ENCODE measurements at places on chromosomes 4 and X.
A peak's percentile ranks its signal among the peaks of the same experiment; 100 is the strongest.

DNA sequence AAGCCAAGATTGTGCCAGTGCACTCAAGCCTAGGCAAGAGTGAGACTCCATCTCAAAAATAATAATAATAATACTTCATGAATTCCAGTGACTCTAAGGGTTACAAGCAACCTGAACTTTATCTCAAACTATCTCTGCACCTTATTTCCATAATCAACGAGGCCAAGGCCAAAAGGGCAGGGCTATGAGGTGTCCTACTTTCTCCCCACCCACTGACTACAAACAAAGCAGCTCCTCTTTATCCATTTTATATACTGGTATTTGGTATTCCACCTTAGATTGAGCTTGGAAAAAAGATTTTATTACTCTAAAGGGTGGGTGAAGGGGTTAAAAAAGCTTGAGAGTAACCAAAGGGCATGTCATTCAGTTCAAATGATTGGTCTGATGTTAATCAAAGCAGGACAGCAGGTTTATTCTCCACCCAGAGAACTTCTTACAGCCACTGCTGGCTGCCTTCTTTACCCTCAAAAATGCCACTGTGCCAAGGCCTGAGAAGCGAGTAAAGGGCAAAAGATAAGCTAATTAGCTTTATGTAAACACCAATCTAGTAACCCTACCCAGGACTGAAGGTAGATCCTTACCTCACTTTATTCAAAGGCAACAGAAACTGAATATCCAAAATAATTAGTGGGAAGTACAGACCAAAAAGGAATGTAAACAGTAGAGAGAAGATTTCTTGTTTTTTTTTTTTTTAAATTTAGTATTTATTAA is 28.2 kb downstream of the APOO start:
- no peak overlapping the region for H3K27ac ChIP-seq
- no peaks in the 10 kb centered on the region for H3K4me1 ChIP-seq
- H3K27me3 ChIP-seq = no peaks in the 10 kb centered on the region
- no peak overlapping the region for H3K4me3 ChIP-seq
- H3K36me3 ChIP-seq = no peaks in the 10 kb centered on the region
- no peak for DNase-seq

DNA sequence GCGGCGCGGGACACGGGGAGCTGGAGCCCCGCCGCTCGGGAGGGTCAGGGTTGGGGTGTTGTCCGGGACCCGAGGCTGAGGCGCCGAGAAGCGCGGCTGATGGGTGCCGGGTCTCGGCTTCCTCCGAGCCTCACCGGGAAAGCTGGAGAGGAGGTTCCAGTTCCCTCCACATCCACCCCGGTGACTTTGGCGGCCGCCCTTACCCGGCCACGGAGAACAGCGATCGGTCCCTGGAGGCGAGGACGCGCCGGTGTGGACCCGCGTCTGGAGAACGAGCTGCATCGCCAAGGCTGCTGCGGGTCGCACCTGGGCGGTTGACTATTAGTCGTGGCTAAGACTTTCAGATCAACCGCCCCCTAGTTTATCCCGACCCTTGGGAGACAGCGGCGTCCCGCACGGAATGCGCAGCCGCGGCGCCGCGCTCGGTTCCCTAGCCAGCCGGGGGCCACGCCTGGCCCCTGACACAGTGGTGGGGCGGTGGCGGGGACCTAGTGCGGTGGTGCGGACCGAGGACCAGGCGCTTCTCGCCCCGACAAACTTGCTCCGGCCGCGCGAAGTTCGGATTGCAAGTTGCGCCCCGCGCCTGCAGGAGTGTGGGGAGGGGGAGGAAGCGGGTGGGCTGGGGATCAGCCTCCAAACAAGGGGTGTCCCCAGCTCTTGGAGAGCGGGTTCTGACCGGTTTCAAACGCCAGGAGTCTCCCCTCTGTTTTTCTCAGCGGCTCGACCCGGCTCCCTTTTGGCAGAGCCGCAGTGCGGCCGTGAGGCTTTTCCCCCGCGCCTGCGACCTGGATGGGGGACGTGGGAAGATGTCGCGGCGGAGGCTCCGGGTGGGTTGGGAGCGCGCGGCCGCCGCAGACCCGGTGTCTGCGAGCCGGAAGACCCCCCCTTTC is 568 bp downstream of the FHDC1 start:
- H3K27me3 ChIP-seq = peaks cover 19% of the 10 kb centered on the region
- peak overlapping the region; percentile 39 for H3K4me3 ChIP-seq
- peak overlapping the region; percentile 16 for H3K27ac ChIP-seq
- DNase-seq = no peak

- H3K27ac ChIP-seq = no peak overlapping the region
- no peaks in the 10 kb centered on the region for H3K4me1 ChIP-seq
- DNase-seq = no peak
- H3K36me3 ChIP-seq = no peaks in the 10 kb centered on the region
- no peak overlapping the region for H3K4me3 ChIP-seq
Observed at GRCh38 chr4:16745009-16745635, 153.3 kb downstream of the LDB2 start.

DNA sequence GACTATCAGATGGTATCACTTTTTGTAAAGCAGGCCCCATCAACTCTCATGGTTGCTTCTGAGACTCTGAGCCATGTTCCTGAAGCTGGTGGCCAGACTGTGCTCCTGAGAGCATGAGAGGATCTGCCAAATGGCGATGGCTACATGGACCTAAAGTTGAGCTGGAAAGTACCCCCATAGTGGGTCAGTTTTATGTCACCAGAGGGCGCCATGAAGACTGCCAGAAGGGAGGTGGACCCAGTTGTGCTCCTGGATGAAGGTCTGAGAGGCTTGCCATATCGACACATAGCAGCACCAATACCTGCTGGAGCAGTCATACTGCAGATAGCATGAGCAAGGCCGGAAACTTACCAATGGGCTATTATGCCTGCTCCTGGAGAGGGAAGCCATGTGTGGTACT is 105.7 kb downstream of the SLITRK2 start:
- H3K4me3 ChIP-seq = no peak overlapping the region
- H3K27me3 ChIP-seq = no peaks in the 10 kb centered on the region
- DNase-seq = no peak
- H3K27ac ChIP-seq = no peak overlapping the region

DNA sequence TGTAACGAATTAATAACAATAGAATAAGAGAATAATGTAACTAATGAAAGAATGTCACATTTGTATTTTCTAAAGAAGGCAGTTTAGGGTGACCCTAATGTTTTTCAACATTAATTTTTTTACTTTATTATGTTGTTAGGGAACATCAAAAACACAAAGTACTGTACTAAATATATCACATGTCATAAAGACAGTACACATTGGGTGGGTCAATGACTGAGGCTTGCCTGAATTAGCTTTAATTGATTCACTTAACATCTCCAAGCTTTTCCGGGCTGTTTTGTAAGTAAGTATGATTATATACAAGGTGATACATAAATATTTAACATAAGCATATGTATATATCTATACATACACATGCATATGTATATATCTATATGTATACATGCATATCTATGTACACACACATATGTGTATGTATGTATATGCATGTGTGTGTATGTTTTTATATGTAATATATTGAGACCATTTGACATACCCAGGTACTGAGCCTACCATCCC is 43.4 kb upstream of the KLF3 start:
- DNase-seq = no peak
- H3K36me3 ChIP-seq = no peaks in the 10 kb centered on the region
- H3K4me3 ChIP-seq = no peak overlapping the region
- H3K27me3 ChIP-seq = no peaks in the 10 kb centered on the region
- H3K27ac ChIP-seq = no peak overlapping the region
- H3K4me1 ChIP-seq = peaks cover 3% of the 10 kb centered on the region

GRCh38 chr4:82930848-82931755 is 30.6 kb downstream of the THAP9 start:
- no peak overlapping the region for H3K4me3 ChIP-seq
- DNase-seq = no peak
- H3K27ac ChIP-seq = no peak overlapping the region
- no peaks in the 10 kb centered on the region for H3K27me3 ChIP-seq
- H3K4me1 ChIP-seq = no peaks in the 10 kb centered on the region

DNA sequence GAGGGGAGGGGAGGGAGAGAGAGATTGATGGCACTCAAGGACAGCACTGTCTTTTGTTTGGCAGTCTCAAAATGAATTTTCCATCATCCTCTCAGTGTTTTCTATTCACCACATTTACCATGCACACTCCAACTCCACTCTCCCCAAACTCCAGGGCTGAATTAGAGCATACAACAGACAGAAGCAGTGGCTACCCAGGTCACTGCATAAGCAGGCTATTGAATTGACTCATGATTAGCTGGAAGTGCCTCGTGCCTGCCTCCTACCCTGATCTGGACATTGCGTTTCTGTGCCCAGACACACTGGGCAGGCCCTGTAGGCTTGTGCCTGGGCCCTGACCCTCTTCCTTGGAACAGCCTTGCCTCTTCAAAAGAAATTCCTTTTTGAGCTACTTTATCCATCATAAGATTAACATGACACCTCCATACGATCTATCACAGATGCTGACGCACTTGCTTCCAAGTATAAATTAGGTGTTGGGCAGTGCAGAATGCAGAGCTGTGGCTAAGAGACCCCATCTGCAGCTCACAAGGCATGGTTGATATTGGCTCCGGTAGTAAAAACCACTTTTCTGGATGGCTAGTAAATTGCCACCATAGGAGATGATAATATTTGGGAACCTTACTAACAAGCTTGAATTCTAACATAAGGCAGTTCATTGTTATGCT is 752.9 kb downstream of the RPA4 start:
- H3K4me3 ChIP-seq = no peak overlapping the region
- H3K27ac ChIP-seq = no peak overlapping the region
- no peaks in the 10 kb centered on the region for H3K4me1 ChIP-seq
- H3K27me3 ChIP-seq = no peaks in the 10 kb centered on the region
- H3K36me3 ChIP-seq = no peaks in the 10 kb centered on the region

DNA sequence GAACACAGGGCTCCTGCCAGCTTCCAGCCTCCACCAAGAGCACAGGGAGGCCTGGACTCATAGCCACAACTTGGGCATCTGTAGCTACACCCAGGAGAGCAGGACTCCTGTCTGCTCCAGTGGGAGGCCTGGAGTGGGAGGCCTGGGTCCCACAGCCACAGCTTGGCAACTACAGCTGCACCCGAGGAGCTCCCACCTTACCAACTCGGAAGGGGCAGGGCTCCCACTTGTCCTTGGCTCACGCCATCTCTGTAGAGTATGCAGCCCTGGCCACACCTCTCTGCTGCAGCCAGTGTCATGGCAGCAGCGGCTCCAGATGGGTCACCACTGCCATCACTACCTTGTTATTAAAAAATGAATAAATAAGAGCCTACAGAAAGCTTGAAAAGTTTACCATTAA is 45.5 kb downstream of the ARAP2 start:
- no peak overlapping the region for H3K27ac ChIP-seq
- DNase-seq = no peak
- peaks cover 13% of the 10 kb centered on the region for H3K4me1 ChIP-seq
- H3K27me3 ChIP-seq = no peaks in the 10 kb centered on the region

DNA sequence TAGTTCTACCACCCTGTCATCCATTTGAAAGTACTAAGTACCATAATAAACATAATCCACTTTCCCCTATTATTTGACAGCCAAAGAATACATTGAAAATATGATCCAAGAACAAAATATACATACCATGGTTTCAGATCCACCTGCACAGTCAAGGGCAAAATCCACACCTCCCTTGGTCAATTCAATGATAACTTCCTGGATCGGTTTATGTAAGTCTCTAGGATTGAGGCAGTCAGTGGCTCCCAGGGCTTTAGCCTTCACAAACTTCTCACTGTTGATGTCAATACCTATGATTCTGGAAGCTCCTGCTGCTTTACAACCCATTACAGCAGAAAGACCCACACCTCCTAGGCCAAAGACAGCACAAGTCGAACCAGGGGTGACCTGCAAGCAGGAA is 12.7 kb downstream of the ADH4 start:
- no peaks in the 10 kb centered on the region for H3K4me1 ChIP-seq
- H3K27me3 ChIP-seq = no peaks in the 10 kb centered on the region
- no peak overlapping the region for H3K4me3 ChIP-seq
- H3K36me3 ChIP-seq = no peaks in the 10 kb centered on the region

DNA sequence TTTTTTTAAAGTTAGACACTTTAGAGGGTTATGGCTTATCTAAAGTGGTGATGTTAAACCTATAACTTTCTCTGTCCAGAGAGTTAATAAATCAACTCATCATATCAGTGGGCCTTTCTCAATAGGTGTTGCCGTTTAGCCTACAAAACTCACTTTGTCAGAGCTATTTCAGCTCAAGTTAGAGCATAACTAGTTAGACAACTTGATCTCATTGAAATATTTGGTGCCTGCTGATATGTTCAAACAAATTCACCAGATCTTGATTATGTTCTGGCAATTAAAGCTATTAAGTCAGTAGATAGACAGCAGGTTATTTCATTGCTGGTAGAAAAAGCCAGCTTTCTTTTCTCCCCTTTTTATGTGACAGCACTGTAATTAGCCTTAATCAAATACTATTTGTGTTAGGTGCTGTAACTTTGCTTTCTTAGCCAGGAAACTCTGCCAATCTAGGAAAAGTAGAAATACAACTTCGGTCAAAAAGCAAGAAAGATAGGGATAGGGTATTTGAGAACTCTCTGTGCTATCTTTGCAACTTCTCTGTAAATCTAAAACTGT is 191.8 kb downstream of the MAML3 start:
- no peak overlapping the region for H3K4me3 ChIP-seq
- no peak overlapping the region for H3K27ac ChIP-seq

GRCh38 chrX:43853225-43853828 is 28.9 kb downstream of the MAOB start:
- no peak for DNase-seq
- no peaks in the 10 kb centered on the region for H3K4me1 ChIP-seq
- H3K27ac ChIP-seq = no peak overlapping the region
- no peak overlapping the region for H3K4me3 ChIP-seq
- no peaks in the 10 kb centered on the region for H3K36me3 ChIP-seq

DNA sequence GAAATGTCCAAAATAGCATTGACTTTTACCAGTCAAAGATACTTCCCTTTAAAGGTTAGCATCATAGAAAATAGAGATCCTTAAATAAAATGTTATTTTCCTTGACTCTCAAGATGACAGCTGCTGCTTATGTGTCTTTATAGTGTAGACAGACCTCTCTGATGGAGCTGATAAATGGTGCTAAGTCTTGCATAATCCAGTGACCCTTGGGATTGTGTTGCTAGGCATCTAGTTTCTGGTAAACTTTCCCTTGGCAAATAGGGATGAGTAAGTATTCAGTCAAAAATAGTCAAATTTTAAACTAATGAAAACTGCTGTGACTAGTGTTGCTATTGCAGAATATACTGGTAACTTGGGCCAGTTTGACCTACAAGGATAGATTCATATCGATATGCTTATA is 53.6 kb downstream of the MBNL3 start:
- H3K27ac ChIP-seq = no peak overlapping the region
- H3K4me3 ChIP-seq = no peak overlapping the region
- no peaks in the 10 kb centered on the region for H3K27me3 ChIP-seq
- no peaks in the 10 kb centered on the region for H3K36me3 ChIP-seq
- no peaks in the 10 kb centered on the region for H3K4me1 ChIP-seq
- DNase-seq = no peak

DNA sequence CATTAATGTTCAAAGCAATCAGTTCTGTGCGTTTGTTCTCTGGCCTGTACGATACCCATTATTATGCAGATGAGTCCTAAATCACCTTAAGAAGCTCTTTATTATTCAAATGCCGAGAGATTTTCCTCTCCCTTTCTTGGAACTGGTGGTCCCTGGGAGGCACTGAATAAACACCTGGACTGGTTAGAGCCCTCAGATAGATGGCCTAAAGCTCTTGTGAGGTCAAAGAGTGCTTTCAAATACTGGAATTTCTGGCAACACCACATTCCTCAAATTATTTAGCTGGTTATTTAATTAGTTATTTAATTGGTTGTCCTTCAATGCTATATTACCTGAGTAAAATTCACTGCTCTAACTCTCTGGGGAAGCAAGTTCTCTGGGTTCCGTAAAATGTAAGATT is 3.0 kb downstream of the ARHGEF38 start:
- H3K4me3 ChIP-seq = no peak overlapping the region
- H3K27me3 ChIP-seq = no peaks in the 10 kb centered on the region
- no peaks in the 10 kb centered on the region for H3K4me1 ChIP-seq
- no peaks in the 10 kb centered on the region for H3K36me3 ChIP-seq

All from CD8-positive, alpha-beta memory T cell (primary cell).